CD4-positive, alpha-beta T cell treated with Interleukin-4 for 4 hours (primary cell): ENCODE measurements at places on chromosomes 5 and 9.

DNA sequence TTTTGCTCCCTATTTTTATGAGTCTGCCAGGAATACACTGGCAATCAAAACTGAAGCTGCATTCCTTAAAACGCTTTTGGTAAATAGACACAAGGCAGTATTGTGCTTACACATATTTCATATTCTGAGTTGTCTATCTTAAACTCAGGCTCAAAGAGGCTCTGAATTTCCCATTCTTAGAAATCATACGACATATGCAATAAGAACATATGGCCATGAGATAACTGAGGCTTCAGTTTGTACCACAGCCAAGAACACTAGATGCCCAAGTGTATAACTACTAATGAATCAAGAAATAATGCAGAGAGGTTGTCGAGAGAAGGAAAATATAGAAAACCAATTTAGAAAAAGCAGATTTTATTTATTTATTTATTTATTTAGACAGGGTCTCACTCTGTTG, 357.4 kb downstream of the NDUFS4 start:
- no peak for DNase-seq

DNA sequence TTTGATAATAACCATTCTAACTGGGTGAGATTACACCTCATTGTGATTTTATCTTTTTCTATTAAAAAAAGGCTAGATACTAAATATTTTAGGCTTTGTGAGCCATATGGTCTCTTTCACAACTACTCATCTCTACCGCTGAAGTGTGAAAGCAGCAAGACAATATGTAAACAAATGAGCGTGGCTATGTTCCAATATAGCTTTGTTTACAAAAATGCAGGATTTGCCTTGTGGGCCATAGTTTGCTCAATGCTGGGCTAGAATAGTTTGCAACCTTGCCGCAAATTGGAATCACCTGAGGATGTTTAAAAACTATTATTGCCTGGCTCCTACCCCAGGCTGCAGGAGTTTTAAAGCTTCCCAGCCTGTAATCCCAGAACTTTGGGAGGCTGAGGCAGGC, 10.2 kb upstream of the GPR150 start:
- no peak for DNase-seq

GRCh38 chr9:73079326-73079725, 72.3 kb upstream of the ANXA1 start:
- DNase-seq = peak; percentile 8

DNA sequence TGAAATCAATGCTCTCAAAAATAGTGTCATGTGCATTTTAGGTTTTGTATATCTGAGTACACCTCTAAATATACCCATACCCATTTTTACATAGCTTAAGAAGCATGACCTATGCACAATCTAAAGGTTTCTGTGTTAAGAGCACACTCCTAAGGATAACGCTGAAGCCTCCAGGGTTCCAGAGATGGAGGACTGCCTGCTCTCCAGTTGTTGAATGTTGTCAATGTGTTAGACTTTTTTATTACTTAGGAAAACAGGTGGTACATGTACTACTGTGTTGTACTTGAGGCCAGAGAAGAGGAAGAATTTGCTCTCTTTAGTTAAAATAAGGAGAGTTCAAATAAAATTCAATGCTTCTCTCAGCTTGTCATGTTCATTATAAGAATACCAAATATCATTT, 141.2 kb downstream of the EMB start:
- DNase-seq = no peak
